ENCODE measurements at places on chromosomes 3 and 15. TPM values are rescaled to one million over a fixed set of nuclear protein-coding genes. Genes with fewer than 3 reads are reported as not detected.

The C3orf80 gene
- total RNA-seq = 1.8 TPM

The BLM gene
- 11.9 TPM for total RNA-seq

The SLC22A13 gene
- not detected for total RNA-seq

The DNASE1L3 gene
- total RNA-seq = not detected

The SMAD3 gene
- total RNA-seq = 148 TPM

The ACKR2 gene
- total RNA-seq = not detected

The LMOD3 gene
- not detected for total RNA-seq

The ANKRD34C gene
- not detected for total RNA-seq

Measured in A549 treated with GW870086 at 1 μM for 4 hours (cell line).